ENCODE measurements at places on chromosomes 11 and 22.

- no peak for DNase-seq
Measured at GRCh38 chr11:98895936-98896335, 124.8 kb upstream of the CNTN5 start.

- DNase-seq: no peak
Measured at GRCh38 chr22:29584975-29585374, 4.1 kb upstream of the NIPSNAP1 start.

DNA sequence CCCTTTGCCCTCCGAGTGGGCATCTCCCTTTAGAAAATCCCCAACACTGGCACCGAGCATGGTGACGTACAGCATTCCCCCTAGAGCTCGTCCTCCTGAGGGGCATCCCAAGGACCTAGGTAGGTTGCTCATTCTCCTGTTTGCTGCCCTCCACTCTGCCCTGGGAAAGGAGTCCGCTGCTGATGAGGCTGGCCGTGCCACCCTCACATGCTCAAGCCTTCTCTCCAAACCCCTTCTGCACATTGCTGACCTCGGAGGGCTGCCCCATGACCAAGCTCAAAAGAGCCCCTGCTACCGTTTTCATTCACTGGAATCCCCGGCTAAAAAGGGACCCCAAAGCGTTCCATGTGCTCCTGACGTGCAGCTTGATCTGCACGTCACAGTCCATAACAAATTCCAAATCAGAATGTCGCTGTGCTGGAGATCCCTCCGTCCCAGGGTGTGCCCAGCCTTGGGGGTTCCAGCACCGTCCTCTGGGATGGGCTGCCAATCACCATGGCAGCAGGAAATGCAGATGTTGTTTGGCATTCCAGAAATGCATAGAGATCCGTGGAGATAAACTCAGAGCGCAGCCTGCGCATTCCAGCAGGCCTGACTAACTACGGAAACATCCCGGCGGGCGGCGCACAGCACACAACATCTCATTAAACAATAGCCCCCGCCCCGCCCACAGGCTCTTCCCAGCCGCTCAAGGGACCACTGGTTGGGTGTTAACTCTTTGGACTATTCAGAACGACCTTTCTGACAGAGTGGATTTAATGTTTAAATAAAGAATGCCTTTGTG is 26.3 kb upstream of the GNB1L start:
- no peak for DNase-seq

DNA sequence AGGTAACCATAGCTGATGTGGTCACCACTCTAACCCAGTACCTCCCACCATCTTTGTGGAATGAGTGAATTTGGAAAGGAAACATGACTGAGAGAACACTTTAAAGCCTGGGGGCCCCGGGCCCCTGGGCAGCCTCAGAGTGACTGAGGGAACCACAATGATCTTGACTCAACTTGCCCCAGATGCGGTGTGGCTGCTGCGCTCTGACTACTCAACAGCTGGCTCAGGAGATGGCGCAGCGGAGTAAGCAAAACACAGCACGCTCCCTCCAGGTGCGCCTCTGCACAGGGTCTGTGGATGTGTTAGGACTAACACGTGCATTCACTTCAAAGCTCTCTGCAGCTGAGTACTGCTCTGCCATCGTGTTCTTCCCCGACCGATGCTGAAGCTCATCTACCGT is 5.9 kb downstream of the RNF215 start:
- no peak for DNase-seq

DNA sequence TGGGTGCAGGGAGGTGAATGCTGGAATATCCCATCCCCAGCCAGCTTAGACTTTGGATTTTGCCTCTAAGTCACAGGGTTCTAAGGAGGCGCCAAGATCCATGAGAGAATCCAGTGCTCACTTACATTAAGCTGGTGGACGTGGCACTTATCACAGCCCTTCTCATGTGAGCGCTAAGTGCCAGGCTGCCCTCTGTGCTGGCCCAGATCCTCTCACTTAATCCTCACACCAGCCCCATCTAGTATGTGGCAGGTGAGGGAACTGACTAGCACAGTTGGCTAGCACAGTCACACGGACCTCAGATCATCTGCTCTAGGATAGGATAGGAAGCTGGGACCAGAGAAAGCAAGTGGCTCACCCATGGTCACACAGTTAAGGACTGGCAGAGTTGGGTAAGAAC is 3.6 kb downstream of the HMOX1 start:
- DNase-seq: no peak

- no peak for DNase-seq
Measured at GRCh38 chr11:100984668-100985067, 144.9 kb downstream of the PGR start.

DNA sequence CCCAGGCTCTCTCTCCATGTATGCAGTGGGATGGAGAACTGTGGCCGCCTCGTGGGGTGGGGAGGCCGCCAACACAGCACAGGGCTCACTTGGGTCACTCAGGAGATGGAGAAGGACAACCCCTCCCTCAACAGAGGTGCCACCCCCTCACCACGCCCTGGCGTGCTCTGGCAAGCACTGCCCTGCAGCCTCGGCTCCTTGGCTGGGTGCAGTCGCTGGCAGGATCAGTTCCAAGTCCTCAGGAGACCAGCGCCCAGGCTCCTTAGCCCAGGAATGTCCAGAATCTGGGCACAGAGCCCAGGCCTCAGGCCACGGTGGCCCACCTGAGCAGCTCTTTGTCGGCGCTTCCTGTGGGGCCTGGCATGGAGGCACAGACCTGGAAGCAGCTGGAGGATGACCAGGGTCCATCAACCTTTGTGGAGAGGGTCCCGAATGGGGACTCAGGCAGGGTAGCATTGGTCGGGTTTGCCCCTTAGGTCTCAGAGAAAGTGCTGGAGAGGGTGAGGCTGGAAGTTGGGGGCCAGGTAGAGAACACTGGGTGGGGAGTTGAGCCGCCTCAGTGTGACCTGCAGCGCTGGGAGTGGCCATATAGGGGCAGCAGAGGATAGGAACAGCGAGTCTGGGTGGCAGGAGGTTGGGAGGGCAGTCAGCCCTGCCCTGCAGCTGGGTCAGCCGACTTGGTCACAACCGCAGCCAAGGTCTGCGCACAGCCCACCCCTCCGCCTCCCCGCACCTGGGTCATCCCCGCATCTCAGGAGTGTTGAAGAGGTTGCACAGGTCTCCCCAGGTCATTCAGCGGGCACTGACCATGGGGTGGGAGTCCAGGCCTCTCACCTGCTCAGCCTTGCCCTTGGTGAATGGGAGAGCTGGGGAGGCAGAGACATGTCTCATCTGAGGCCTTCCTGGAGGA is 8.2 kb downstream of the SUSD2 start:
- DNase-seq: peak; percentile 20

DNA sequence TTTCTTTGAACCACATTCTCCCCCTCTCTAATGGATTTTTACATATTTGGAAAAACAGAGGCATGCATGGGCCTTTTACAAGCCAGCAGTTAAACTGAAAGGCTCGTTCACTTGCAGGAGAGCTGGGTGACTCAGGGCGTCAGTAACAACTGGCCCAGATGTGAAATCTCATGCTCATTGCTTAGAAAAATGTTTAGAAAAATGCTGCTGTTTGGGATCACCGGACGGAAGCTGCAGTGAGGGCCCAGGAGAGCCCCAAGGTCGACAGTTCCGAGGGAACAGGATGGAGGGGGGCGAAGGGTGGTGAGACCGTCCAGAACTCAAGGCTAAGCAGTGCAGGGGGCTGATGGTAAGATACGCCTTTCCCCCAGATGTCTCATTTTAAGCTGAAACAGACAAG is 41.7 kb upstream of the SMTN start:
- no peak for DNase-seq

DNA sequence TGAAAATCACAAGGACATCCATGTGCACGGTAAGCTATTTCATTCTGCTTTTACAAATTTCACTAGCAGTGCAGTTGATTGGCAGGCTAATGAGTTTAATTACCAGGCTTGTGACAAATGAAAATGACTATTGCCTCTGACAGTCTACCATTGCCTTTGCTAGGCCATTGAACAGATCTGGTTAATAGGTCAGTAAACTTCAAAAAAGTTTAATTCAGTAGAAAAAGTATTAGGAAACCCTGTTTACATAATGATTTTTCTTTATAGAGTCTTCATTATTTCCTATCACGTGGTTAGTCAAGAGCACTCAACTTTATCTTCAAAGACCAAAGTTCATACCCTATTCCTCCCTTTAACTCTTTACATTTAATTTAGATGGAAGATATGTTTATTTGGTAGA is 77.0 kb downstream of the PRMT3 start:
- no peak for DNase-seq

GRCh38 chr11:113677685-113678084 is 28.4 kb downstream of the TMPRSS5 start:
- no peak for DNase-seq

DNA sequence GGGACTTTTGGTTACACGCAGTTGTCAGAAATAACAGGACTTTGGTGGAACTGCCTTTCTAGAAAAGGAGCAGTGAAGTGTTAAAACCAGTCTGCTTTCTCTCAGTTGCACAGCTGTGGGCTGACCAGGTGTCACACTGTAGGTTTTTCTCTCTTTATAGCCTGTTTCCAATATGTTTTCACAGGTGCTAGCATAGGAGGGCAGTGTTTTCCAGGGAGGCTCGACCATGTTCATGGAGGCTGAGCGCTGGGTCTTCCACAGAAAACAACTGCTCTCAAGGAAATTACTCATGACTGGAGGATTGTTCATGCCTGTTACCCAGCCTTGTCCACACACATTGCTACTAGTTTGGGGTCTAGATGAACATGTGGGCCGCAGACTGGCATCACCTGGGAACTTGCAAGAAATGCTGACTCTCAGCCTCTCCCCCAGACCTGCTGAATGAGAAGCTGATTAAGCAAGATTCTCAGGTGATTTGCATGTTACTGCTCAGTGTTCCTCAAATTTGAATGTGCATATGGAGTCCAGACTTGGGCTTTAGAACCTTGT is 157.7 kb downstream of the MAML2 start:
- DNase-seq: no peak

DNA sequence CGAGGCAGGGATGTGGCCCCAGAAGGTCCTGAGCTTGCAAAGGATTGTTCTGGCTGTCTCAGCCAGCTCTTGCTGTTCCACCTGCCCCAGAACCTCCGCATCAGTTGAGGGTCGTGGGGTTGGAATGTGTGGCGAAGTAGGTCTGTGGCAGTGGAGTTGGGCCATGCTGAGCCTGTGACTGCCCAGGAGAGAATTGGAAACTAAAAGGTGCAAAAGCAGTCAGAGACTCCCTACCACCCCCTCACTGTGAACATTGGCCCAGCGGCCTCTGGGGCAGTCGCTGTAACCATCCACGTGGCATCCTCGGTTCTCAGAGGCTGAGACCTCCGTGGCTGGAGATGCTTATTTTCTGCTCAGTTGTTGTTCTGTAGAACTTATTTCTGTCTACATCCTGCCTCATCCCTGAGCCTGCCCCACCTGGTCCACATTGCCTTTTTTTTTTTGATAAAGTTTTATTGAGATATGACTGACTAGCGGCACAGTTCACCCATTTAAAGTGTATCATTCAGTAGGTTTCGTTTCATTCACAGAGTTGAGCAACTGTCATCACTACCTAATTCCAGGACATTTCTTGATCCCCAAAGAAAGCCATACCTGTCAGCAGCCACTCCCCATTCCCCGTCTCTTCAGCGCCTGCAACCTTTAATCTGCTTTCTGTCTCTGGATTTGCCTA is 22.3 kb upstream of the DGCR8 start:
- DNase-seq: no peak

GRCh38 chr22:37752189-37753087 is 55.3 kb upstream of the GCAT start:
- DNase-seq: peak; percentile 26

DNA sequence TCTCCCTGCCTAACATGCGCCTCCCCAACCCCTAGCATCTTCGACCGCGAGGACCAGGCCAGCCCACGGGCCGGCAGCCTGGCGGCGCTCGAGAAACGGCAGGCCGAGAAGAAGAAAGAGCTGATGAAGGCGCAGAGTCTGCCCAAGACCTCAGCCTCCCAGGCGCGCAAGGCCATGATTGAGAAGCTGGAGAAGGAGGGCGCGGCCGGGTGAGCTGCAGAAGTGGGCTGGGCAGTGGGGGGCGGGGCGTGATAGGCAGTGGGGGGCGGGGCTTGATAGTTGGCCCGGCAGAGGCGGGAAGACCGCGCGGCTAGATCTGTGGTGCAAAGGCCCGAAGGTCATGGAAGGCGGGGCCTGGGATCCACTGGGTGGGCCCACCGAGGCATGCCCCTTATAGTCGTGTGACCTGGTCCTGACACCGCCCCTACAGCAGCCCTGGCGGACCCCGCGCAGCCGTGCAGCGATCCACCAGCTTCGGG is 8.7 kb downstream of the SELENOM start:
- no peak for DNase-seq

DNA sequence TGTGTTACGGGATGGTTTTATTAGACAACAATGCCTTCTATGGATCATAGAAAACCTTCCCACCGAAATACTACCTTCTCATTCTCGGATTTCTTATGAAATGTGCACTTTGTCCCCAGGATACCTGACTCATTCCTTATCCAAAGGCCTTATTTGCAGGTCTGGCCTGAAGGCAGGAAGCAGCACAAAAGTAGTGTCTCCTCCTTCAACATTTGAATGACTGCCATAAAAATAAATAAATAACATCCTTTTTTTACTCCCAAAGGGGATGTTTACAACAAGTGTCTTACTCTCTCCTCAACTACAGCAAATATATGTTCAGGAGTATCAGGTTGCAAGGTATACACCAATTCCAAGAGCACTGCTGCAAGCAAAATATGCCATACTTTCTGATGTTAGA is 41.6 kb upstream of the PAK1 start:
- no peak for DNase-seq

GRCh38 chr11:12539572-12539971 is 134.6 kb upstream of the TEAD1 start:
- DNase-seq: no peak

GRCh38 chr11:44139565-44140330 is 44.3 kb downstream of the EXT2 start:
- DNase-seq: no peak

DNA sequence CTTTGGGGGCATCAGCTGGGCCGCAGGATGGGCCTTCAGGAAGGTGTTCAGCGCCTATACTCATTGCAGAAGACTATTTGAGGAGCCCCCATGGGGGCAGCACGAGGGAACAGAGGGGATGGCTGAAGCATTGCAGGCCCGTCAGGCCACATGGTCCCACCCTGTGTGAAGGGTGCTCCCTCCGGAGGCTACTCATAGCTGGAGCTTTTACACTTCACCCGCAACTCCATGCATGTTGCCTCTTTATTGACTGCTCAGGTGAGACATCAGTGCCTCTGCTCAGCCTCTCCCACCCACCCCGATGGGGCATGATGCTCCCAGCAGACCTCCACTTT is 1500.9 kb downstream of the TBC1D22A start:
- no peak for DNase-seq

GRCh38 chr22:43228863-43229262 is 41.9 kb upstream of the TTLL12 start:
- no peak for DNase-seq
